Esophagus muscularis mucosa (tissue), 4 donors: ENCODE measurements at places on chromosomes 2 and 18. TPM values are rescaled to one million over a fixed set of nuclear protein-coding genes. Genes with fewer than 3 reads are reported as not detected.

GRCh38 chr2:98324181-98324580 lies 22.1 kb upstream of the CNGA3 start:
- no peaks in the 10 kb centered on the region for H3K4me1 ChIP-seq
- H3K27me3 ChIP-seq, result no peaks in the 10 kb centered on the region
- H3K4me3 ChIP-seq, result no peak overlapping the region
- H3K36me3 ChIP-seq, result no peaks in the 10 kb centered on the region
- DNase-seq, result peak; percentile 17

GRCh38 chr2:20584045-20584398 lies 66.9 kb downstream of the HS1BP3 start:
- no peaks in the 10 kb centered on the region for H3K36me3 ChIP-seq
- no peak for DNase-seq
- peaks cover 59% of the 10 kb centered on the region for H3K4me1 ChIP-seq
- H3K4me3 ChIP-seq, result no peak overlapping the region
- H3K27me3 ChIP-seq, result no peaks in the 10 kb centered on the region

HOXD1 gene
- total RNA-seq, result not detected

- H3K27ac ChIP-seq, result peak overlapping the region; percentile 43
- H3K4me1 ChIP-seq, result peaks cover 35% of the 10 kb centered on the region
- no peaks in the 10 kb centered on the region for H3K36me3 ChIP-seq
- no peaks in the 10 kb centered on the region for H3K27me3 ChIP-seq
- peak overlapping the region; percentile 55 for H3K4me3 ChIP-seq
Measured at GRCh38 chr2:11129598-11130449, 25.4 kb upstream of the SLC66A3 start.

- peaks cover 27% of the 10 kb centered on the region for H3K4me1 ChIP-seq
- DNase-seq, result no peak
Measured at GRCh38 chr2:241551998-241552737, 6.4 kb upstream of the BOK start.

SCN3A gene
- total RNA-seq, result 1.8 TPM

DNA sequence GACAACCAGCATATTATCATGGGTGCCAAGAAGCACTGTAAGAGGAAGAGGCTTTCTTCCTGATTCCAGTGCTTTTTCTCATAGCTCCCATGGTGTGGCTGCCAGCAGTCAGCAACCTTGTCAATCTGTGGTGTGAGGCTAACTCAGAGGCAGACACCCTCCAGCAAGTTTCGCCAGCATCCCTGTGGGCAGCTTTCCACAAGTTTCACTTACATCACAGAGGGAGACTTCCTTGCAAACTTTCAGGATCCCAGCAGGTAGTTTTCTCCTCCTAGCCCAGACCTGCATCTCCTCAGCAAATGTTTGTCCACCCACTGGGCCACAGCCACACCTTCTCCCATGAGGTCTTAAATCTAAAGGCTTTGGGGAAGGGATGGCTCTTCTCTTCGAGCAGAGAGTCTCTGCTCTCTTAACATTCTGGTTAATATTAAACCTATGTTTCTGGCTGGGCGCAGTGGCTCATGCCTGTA lies 9.1 kb downstream of the DNAH7 start:
- no peaks in the 10 kb centered on the region for H3K27me3 ChIP-seq
- no peaks in the 10 kb centered on the region for H3K4me1 ChIP-seq
- H3K36me3 ChIP-seq, result no peaks in the 10 kb centered on the region
- DNase-seq, result no peak
- H3K4me3 ChIP-seq, result no peak overlapping the region
- H3K27ac ChIP-seq, result no peak overlapping the region

GRCh38 chr18:58412844-58413666 lies 215.8 kb downstream of the ALPK2 start:
- no peaks in the 10 kb centered on the region for H3K27me3 ChIP-seq
- H3K4me1 ChIP-seq, result peaks cover 16% of the 10 kb centered on the region

SLC9A4 gene
- total RNA-seq, result not detected

RUFY4 gene
- total RNA-seq, result not detected

GCG gene
- total RNA-seq, result not detected

REG3A gene
- total RNA-seq, result not detected

DNA sequence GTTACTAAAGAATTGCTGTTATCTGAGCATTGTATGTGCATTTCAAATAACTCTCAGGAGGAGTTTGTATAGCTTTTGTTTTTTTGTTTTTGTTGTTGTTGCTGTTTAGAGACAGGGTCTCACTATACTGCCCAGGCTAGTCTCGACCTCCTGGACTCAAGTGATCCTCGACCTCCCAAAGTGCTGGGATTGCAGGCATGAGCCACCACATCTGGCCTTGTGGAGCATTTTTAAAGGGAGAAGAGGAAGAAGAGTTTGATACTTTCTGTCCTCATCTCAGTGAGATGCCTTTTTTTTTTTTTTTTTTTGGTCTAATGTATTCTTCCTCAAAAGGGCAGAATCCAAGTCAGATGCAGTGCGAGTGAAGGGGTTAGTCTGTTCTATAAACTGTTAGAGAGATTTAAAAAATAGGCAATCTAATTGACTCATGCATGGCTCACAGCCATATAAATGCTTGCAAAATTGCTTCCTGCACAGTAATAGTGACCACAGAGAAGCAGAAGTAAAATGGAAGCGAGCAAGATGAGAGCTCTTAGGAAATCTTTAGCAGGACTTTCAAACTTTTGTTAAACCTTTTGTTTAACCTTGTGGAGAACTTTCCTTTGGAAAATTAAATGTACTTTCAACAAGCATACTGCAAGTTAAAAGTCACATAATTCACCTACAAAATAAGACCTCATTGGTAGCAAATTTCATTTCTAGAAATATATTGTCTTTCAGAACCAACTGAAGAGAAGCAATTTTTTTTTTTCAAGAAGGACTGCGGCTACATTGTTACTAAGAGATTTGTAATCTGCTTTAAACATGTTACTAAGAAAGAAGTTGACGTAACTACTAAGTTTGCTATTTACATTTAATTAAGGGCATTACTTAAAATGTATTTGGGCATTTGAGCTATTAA lies 52.3 kb upstream of the ROCK1 start:
- H3K4me1 ChIP-seq, result peaks cover 29% of the 10 kb centered on the region
- no peak for DNase-seq
- H3K36me3 ChIP-seq, result no peaks in the 10 kb centered on the region

- H3K27me3 ChIP-seq, result no peaks in the 10 kb centered on the region
- H3K4me3 ChIP-seq, result no peak overlapping the region
- H3K27ac ChIP-seq, result no peak overlapping the region
- no peaks in the 10 kb centered on the region for H3K4me1 ChIP-seq
Measured at GRCh38 chr18:6920099-6920955, 190.8 kb downstream of the ARHGAP28 start.

- H3K27me3 ChIP-seq, result no peaks in the 10 kb centered on the region
- no peaks in the 10 kb centered on the region for H3K36me3 ChIP-seq
Measured at GRCh38 chr2:27356056-27356381, 545 bp downstream of the GTF3C2 start.

IMPACT gene
- total RNA-seq, result 17.2 TPM

DNA sequence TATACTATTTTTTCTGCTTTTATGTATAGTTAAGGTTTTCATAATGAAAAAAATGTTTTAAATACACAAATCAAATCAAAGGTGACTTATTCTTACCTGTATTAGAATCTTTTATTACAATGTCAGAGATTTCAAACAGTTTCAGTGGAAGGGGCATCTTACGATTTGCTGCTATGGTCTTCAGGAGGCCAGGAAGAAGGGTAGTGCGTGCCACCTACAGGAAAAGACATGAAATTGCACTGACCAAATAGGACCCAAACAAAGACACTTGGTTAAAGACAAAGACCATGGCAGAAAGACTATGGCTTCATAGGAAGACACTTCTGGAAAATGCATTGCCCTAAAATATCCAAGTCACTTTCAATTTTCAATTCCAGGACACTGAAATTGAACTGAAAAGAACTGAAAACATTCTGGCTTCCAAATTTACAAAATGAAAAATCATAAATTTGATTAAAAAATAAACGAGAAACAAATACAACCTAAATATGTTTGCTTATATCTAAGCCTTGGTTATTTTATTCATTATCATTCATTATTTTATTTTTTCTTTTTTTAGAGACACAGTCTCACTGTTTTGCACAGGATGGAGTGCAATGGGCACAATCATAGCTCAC lies 42.1 kb downstream of the FARSB start:
- H3K27me3 ChIP-seq, result no peaks in the 10 kb centered on the region
- peaks cover 11% of the 10 kb centered on the region for H3K36me3 ChIP-seq
- no peaks in the 10 kb centered on the region for H3K4me1 ChIP-seq
- no peak overlapping the region for H3K27ac ChIP-seq
- H3K4me3 ChIP-seq, result no peak overlapping the region
- no peak for DNase-seq

DNA sequence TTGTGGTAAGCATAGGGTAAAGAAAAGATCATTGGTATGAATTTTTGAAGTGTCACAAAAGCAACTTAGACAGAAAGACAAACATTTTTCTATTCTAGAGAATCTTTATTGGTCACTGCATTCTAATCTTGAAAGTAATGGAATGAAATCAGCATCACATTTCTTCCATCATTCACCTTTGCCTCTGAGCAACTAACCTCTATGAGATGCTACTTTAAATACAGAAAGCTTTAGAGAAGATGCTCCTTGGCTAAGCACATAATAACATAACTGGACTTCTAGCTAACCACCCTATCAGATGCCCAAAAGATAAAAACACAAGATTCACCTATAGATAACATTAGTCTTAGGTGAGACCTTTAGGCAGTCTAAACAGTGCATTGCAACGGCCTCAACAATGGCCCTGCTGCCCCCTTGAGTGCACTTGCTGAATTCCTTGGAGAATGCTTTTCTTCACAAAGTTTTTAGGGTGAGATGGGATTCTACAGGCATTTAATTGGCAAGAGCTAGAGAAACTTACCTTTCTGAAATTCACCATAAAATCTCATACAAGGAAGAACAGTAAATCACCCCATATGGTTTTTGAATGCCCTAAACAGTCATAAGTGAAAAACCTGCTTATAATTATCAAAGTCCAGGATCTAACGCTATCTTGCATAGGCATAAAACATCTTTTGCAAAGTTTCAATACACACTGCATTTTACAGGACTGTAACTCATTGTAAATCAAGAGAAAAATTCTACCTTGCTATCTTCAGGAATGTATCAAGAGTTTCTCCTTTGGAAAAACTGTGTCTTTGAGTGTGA lies 791.3 kb upstream of the CHAC2 start:
- no peak overlapping the region for H3K27ac ChIP-seq
- H3K4me1 ChIP-seq, result no peaks in the 10 kb centered on the region
- no peak for DNase-seq
- no peak overlapping the region for H3K4me3 ChIP-seq
- no peaks in the 10 kb centered on the region for H3K36me3 ChIP-seq

- H3K27me3 ChIP-seq, result no peaks in the 10 kb centered on the region
- no peak for DNase-seq
- no peaks in the 10 kb centered on the region for H3K4me1 ChIP-seq
- no peaks in the 10 kb centered on the region for H3K36me3 ChIP-seq
- H3K4me3 ChIP-seq, result no peak overlapping the region
Measured at GRCh38 chr18:68447286-68447685, 267.6 kb downstream of the TMX3 start.

- DNase-seq, result no peak
- H3K4me1 ChIP-seq, result peaks cover 12% of the 10 kb centered on the region
- no peaks in the 10 kb centered on the region for H3K36me3 ChIP-seq
- H3K27me3 ChIP-seq, result no peaks in the 10 kb centered on the region
- H3K4me3 ChIP-seq, result no peak overlapping the region
- no peak overlapping the region for H3K27ac ChIP-seq
Measured at GRCh38 chr2:101596333-101596732, 101.2 kb upstream of the MAP4K4 start.

DNA sequence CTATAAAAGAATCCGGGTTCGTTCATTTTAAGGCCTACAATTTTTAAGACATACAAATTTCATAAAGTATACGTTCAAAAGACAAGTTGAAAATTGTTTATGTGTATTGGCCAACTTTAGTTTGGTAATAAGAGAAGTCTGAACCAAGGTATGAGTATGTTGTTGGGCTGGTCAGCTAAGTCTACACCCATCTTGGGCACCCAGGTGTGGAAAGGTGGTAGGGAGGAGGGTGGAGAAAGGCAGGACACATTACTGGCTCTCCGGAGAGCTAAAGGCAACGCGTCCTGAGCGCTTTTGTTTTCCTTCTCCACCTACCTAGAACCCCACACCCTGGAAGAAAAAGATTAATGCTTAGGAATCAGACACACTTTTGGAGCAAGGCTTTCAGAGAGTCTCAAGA lies 899 bp upstream of the PELI1 start:
- no peak for DNase-seq
- H3K4me3 ChIP-seq, result no peak overlapping the region
- H3K36me3 ChIP-seq, result no peaks in the 10 kb centered on the region

UGT1A3 gene
- not detected for total RNA-seq

- H3K27ac ChIP-seq, result no peak overlapping the region
- H3K36me3 ChIP-seq, result no peaks in the 10 kb centered on the region
- H3K4me1 ChIP-seq, result no peaks in the 10 kb centered on the region
- DNase-seq, result no peak
- no peak overlapping the region for H3K4me3 ChIP-seq
Measured at GRCh38 chr18:49610022-49610445, 48.2 kb downstream of the LIPG start.

- peaks cover 30% of the 10 kb centered on the region for H3K4me1 ChIP-seq
- no peak for DNase-seq
- peak overlapping the region; percentile 13 for H3K27ac ChIP-seq
- H3K27me3 ChIP-seq, result peaks cover 4% of the 10 kb centered on the region
- no peaks in the 10 kb centered on the region for H3K36me3 ChIP-seq
Measured at GRCh38 chr2:240962300-240963064, 35.9 kb upstream of the SNED1 start.

- H3K4me1 ChIP-seq, result no peaks in the 10 kb centered on the region
- no peaks in the 10 kb centered on the region for H3K27me3 ChIP-seq
- H3K36me3 ChIP-seq, result no peaks in the 10 kb centered on the region
- H3K27ac ChIP-seq, result no peak overlapping the region
- no peak overlapping the region for H3K4me3 ChIP-seq
Measured at GRCh38 chr2:67854798-67855197, 208.0 kb downstream of the C1D start.

BZW1 gene
- 351 TPM for total RNA-seq

ZSWIM2 gene
- total RNA-seq, result not detected

- H3K4me1 ChIP-seq, result peaks cover 17% of the 10 kb centered on the region
- H3K4me3 ChIP-seq, result no peak overlapping the region
- no peak overlapping the region for H3K27ac ChIP-seq
Measured at GRCh38 chr2:223820549-223820948, 16.8 kb downstream of the AP1S3 start.

LRP1B gene
- 0.42 TPM for total RNA-seq

DNA sequence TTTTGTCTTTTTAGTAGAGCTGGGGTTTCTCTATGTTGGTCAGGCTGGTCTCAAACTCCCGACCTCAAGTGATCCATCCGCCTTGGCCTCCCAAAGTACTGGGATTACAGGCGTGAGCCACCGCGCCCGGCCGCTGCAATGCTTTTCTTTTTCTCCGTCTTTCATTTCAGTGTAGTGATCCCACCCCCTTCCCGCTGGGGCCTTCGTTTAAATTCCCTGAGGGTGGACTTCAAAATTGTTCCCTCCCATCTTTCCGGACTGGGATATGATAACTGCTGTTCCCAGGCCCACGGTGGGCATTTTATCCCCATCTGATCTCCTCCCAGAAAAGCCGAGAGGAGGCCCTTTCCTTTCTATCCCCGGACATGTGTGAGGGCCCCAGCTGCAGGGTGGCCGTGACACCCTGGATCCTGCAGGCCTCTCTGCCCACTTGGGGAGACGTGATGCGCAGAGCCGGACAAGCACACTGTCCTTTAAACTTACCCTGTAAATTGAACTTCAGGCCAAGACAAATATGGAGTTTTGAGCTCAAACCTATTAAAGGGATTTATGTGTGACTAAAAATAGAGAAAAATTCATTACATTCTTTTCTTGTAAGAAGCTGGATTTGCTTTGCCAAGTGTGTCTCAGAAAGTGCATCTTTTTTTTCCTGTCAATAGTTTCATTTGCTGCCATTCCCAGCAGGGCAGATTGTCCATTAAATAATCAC lies 54.5 kb upstream of the AFF3 start:
- peaks cover 75% of the 10 kb centered on the region for H3K4me1 ChIP-seq
- H3K27ac ChIP-seq, result peak overlapping the region; percentile 90
- H3K36me3 ChIP-seq, result no peaks in the 10 kb centered on the region
- H3K27me3 ChIP-seq, result no peaks in the 10 kb centered on the region
